Esophagus mucosa (tissue), 1 donor: ENCODE measurements at places on chromosomes 16 and 17. TPM values are rescaled to one million over a fixed set of nuclear protein-coding genes. Genes with fewer than 3 reads are reported as not detected.

The GALR2 gene
- 0.44 TPM for total RNA-seq

The NKD1 gene
- 1.9 TPM for total RNA-seq

The FOXL1 gene
- total RNA-seq, result 0.08 TPM

The CTRB2 gene
- total RNA-seq, result not detected

The GPR139 gene
- not detected for total RNA-seq

The SLC22A31 gene
- total RNA-seq, result not detected

The CNGB1 gene
- total RNA-seq, result 0.32 TPM

The MT1G gene
- 26.3 TPM for total RNA-seq

The NF1 gene
- total RNA-seq, result 21.6 TPM

The DHRS11 gene
- total RNA-seq, result 8.4 TPM

The SKAP1 gene
- 0.68 TPM for total RNA-seq

The KRTAP4-4 gene
- not detected for total RNA-seq

The OTOP2 gene
- 0.36 TPM for total RNA-seq

The GP2 gene
- total RNA-seq, result not detected

The TMEM114 gene
- not detected for total RNA-seq

The CACNG1 gene
- not detected for total RNA-seq

The SEPTIN1 gene
- total RNA-seq, result 2.4 TPM

The FGF11 gene
- 8.6 TPM for total RNA-seq

The ST6GALNAC1 gene
- 16.9 TPM for total RNA-seq

The RABEP1 gene
- 15.1 TPM for total RNA-seq

The CRYM gene
- 5.1 TPM for total RNA-seq

The C1QTNF8 gene
- not detected for total RNA-seq

The SNTB2 gene
- 25.2 TPM for total RNA-seq

The CHST5 gene
- total RNA-seq, result not detected

The SCNN1B gene
- 68.1 TPM for total RNA-seq

The KRTAP2-2 gene
- total RNA-seq, result not detected

The PRCD gene
- total RNA-seq, result 0.64 TPM

The TBC1D3K gene
- total RNA-seq, result not detected

The KRT12 gene
- total RNA-seq, result not detected

The BEAN1 gene
- 0.92 TPM for total RNA-seq

The SHCBP1 gene
- total RNA-seq, result 7.7 TPM

The DBNDD1 gene
- total RNA-seq, result 13.9 TPM

The SRCIN1 gene
- total RNA-seq, result 6.6 TPM

The CD300H gene
- not detected for total RNA-seq

The PRSS8 gene
- 59.3 TPM for total RNA-seq

The CCL7 gene
- total RNA-seq, result not detected

The SOST gene
- total RNA-seq, result not detected

The TBC1D3C gene
- not detected for total RNA-seq

The FBXW10B gene
- 8.0 TPM for total RNA-seq

The SALL1 gene
- total RNA-seq, result not detected

The SPATA22 gene
- not detected for total RNA-seq
